Ovary (tissue), 10 donors: ENCODE measurements at places on chromosomes 13 and 19. TPM values are rescaled to one million over a fixed set of nuclear protein-coding genes. Genes with fewer than 3 reads are reported as not detected.

TSSK6 gene
- polyA plus RNA-seq = not detected

PLIN5 gene
- polyA plus RNA-seq = 8.8 TPM

GRCh38 chr19:14412324-14412995 lies 6.7 kb downstream of the DDX39A start:
- DNase-seq = no peak

GRCh38 chr13:45575146-45575829 lies 40.3 kb downstream of the ERICH6B start:
- DNase-seq = no peak

DNA sequence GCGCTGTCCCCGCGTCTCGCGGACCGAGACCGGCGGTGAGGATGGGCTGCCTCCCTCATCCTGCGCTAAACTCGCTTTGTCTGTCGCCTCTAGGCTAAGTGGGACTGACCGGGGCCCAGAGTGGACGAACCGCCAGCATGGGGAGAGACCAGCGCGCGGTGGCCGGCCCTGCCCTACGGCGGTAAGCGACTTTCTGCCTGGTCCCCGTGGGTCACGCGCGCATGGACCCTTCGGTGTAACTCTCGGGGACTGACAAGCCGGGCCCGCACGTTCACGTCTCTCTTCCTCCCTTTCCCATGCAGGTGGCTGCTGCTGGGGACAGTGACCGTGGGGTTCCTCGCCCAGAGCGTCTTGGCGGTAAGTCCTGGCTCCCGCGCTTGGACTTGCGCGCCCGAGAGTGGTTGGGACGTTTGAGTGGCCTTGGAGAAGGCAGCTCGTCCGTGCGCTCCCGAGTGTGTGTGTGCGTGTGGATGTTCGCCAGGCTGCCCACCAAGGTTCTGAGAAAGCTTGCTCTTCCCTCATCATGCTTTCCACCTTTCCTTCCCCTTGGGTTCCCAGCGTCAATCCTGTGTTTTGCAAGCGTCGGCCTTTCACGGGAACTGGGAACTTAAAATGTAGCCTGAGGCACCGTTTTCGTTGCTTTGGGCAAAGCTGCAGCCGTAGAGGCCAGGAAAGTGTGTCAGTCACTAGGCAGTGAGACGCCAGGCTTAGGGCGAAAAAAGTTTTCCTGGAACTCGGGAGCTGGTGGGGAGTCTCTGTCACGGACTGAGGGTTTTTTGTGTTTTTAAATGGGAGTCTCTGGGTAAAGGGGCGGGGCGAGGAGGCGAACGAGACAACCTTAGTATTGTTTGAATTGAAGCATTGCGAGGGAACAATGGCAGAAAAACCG lies 927 bp downstream of the COL4A2 start:
- peak; percentile 60 for DNase-seq
